ENCODE measurements at places on chromosomes 1 and 21. TPM values are rescaled to one million over a fixed set of nuclear protein-coding genes. Genes with fewer than 3 reads are reported as not detected.

DNA sequence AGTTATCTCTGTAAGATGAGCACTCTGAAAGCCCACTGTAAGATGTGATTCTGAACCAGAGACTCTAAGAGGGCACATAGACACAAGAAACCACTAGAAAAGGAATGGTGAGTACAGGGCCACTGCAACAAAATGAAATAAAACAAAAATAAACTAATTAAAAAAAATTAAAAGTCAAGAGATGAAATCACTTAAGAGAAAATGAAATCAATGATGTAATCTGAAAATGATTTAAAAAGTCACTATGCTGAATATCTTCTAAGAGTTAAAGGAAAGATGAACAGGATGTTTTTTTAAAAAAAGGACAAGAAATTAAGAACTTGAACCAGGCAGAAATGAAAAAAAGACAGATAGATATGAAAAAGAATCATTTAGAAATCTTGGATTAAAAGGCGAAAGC is 110.6 kb upstream of the OLIG2 start:
- DNase-seq, result no peak

GRCh38 chr1:71473331-71473730 is 392.5 kb upstream of the ZRANB2 start:
- no peak for DNase-seq

GRCh38 chr1:184838504-184838951 is 83.9 kb upstream of the EDEM3 start:
- peak; percentile 24 for DNase-seq

DNA sequence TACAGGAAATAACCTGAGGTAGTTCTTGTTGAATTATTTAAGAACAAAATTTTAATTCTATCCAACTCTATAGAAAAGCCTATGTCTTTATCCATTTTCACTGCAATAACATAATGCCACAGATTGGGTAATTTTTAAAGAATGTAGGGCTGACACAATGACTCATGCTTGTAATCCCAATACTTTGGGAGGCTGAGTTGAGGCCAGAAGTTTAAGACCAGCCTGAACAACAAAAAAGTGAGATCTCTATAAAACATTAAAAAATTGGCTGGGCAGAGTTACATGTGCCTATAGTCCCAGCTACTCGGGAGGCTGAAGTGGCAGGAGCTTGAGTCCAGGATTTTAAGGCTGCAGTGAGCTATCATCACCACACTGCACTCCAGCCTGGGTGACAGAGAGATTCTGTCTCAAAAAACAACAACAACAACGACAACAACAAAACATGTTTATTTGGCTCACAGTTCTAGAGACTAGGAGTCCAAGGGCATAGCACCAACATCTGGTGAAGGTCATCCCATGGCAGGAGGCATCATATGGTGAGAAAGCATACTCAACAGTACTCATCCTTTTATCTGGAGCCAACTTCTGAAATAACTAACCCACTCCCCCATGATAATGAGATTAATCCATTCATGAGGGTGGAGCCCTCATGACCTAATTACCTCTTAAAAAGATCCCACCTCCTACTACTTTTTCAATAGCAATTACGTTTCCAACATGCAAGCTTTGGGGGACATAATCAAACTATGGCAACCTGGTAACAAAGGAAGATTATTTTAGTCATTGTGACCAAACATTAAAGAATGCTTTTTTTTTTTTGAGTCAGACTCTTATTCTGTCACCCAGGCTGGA is 59.6 kb downstream of the ABL2 start:
- DNase-seq, result no peak

- no peak for DNase-seq
Measured at GRCh38 chr1:230495891-230496385, 69.8 kb upstream of the PGBD5 start.

SH3D21 gene
- 30.3 TPM for polyA plus RNA-seq

DPT gene
- 0.19 TPM for polyA plus RNA-seq

CD1E gene
- 0.27 TPM for polyA plus RNA-seq
